ENCODE measurements at places on chromosomes 12 and 14. TPM values are rescaled to one million over a fixed set of nuclear protein-coding genes. Genes with fewer than 3 reads are reported as not detected.
A peak's percentile ranks its signal among the peaks of the same experiment; 100 is the strongest.

The KCNK13 gene
- polyA plus RNA-seq = 0.19 TPM

The RASSF9 gene
- 13.8 TPM for polyA plus RNA-seq

The RHEBL1 gene
- polyA plus RNA-seq = 1.6 TPM

The RTL1 gene
- not detected for polyA plus RNA-seq

The STAT2 gene
- 79.2 TPM for polyA plus RNA-seq

GRCh38 chr12:120125792-120126634 is 9.5 kb upstream of the RAB35 start:
- no peak for DNase-seq

GRCh38 chr12:104448451-104448850 is 8.3 kb upstream of the CHST11 start:
- no peak for DNase-seq

GRCh38 chr12:101231636-101232035 is 21.6 kb upstream of the SLC5A8 start:
- no peak for DNase-seq

DNA sequence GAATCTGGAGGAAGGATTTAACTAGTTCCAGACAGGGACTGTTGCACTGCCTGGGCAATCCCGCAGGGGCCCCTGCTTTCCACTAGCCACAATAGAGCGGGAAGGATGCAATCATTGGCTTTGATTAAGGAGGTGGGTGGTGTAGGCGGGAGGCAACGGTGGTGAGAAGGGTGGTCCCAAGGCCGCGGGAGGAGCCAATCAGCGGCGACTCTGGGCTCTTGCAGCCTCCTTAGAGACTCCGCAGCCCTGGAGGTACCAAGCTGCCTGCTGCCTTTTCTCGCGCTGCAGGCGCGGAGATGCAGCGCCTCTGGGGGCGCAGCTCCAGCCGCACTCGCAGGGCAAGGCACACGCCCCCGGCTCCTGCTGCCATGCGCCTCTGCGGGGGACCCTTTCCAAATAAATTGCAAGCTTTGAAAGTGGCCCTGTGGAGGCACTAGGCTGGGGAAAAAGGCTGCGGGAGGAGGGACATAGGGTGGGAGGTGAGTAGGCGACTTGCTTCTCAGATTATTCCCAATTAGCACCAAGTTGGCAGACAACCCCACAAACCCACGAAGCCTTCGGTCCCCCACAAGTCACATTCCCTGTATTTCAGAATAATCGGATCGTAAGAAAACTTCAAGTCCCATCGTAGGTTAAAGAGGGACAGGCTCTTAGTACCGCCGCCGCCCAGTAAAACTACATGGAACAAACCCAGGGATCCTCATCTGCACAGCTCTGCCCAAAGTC is 858 bp upstream of the KCNA1 start:
- DNase-seq = peak; percentile 2

- DNase-seq = no peak
Measured at GRCh38 chr14:102578821-102579220, 13.6 kb upstream of the RCOR1 start.

DNA sequence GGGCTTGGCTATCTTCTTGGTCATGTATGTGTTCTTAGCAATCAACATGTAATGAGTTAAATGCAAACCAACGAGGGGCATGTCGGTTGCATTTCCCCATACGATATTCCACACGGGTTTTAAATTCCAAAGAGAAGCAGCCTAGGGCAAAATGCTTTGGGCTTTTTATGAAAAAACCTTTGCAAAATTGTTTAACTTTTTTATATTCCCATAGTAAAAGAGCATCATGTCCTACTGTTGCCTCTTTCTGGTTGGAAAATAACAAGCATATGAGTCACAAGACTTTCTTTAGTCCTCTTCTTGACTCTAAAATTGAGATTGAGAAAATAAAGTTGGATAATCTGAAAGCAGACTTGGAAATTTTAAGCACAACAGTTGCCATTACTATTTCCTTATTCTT is 3.8 kb upstream of the DIO2 start:
- no peak for DNase-seq

- no peak for DNase-seq
Measured at GRCh38 chr14:86373886-86374285, 843.9 kb downstream of the FLRT2 start.

GRCh38 chr12:32809196-32809595 is 53.5 kb upstream of the YARS2 start:
- DNase-seq = no peak

DNA sequence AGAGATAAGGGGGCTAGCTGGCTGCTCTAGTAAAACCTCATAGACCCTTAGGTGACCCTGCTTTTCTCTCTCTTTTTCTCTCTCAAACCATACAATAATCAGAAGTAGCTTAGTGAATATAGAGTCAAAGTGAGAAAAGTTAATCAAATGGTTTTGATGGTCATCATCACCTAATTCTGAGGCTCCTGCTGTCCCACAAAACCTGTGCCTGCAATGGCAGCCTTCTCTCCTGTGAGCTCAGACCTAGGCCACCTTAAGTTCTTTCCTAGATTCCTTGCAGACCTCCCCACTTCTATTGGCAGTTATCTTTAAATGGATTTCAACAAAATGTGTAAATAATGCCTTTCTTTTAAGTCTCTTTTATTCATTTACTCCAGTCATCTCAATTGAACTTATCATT is 1.5 kb upstream of the RPAP3 start:
- no peak for DNase-seq

DNA sequence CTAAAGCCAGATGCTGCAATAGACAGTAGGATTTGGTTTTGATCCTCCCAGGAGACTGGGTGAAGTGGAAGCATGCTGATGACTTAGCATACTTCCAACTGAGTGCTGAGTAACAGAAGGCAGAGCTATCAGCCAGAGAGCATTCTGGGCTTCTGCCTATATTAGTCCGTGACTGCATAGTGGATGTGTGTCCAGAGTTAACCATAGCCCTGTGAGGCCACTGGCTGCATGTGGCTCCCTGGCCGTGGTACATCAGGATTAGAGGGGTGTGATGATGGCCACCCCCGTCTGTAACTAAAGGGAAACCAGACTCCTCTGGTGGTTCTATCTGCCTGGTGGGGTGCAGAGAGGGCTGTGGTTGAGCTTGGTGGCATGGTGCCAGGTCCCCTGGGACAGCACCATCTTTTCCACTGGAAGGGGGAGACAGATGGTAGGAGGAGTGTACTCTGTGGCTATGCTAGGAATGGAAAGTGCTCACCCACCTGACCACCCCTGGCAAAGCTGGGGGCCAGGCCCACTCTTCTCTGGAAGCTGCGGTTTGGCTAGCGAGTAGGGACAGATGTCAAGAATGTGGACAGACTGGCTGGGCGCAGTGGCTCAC is 27.4 kb downstream of the ABCD4 start:
- no peak for DNase-seq

DNA sequence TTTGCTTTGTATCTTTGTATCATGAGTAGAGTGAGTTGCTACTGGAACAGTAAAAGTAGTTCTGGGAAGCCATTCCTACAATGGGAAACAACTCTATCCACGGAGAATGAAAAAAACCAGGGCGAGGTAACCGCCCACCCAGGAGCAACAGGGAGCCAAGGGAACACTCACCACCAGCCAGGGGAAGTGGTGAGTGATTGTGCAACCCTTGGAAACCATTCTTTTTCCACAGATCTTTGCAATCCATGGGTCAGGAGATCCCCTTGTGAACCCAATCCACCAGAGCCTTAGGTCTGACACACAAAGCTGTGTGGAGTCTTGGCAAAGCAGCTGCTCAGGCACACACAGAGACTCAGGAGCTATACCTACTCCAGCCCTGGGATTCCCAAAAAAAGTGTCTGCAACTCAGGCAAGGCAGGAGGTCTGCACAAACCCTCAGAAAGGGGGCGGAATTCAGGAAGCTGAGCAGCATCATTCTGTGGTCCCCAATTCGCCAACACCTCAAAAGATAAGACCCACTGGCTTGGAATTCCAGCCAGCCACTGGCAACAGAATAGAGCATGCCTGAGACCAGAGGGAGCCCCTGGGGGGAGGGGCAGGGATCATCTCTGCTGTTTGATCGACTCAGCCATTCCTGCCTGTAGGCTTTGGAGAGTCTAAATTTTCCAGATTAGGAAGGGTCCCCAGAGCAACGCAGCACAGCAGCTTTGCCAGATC is 52.1 kb upstream of the PPFIA2 start:
- DNase-seq = no peak

DNA sequence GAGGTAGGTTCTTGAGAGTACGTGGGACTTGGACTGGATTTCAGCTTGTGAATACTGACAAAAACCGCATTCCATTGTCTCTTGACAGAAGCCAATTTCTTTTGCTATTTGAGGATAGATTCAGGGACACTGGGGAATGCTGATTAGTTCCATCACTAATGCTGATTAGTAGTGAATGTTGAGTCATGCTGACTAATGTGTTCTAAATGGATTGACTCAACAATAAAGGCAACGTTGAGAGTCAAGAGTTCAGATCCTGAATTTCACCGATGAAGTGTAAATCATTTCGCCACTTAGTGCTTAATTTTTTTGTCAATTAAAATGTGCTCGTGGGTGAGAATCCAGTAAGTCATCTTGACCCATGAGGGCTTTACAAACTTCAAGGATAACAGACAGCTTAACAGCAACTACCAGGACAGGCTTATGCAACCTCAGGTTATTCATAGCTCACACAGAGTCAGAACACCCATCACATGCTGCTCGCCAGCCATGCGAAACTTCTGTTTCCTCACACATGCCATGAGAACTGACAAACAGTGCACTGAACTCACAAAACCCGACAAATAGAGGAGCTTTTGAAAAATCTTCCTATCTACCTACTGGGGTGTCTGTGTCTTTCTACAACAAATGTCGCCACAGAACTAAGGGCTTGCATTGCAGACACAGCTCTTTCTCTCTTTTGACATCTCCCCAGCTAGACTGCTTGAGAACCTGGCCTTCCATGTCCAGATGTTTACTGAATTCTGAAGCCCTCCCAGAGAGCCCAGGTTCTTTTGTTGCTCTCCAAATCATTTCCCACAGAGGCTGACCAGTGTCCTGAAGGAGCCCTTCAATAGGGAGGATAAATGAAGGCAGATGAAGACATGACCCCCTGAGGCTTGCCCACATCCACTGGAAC is 316.4 kb downstream of the ZFP36L1 start:
- no peak for DNase-seq

DNA sequence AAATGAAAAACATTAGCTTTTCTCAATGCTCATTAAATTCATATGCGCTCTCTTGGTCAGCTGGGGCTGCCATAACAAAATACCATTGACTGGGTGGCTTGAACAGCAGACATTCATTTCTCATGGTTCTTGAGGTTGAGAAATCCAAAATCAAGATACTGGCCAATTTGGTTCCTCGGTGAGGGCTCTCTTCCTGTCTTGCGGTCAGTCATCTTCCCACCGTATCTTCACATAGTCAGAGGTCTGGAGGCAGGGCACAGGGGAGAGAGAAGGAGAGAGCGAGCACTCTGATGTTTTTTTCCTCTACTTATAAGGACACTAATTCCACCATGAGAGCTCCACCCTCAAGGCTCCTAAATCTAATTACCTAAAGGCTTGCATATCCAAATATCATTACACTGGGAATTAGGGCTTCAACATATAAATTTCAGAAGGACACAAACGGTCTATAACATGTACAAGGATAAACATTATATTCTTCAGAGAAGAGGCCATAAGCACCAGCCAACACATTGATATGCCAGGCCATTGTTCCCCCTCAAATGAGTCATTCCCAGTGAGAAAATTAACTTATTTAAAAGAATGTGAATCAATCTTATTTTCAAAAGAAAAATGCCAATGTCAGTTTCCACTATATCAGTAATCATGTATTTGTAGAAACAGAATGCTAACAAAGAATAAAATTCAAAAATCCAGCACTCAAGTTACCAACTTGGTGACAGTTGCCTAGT is 152.2 kb downstream of the BTG1 start:
- DNase-seq = no peak

DNA sequence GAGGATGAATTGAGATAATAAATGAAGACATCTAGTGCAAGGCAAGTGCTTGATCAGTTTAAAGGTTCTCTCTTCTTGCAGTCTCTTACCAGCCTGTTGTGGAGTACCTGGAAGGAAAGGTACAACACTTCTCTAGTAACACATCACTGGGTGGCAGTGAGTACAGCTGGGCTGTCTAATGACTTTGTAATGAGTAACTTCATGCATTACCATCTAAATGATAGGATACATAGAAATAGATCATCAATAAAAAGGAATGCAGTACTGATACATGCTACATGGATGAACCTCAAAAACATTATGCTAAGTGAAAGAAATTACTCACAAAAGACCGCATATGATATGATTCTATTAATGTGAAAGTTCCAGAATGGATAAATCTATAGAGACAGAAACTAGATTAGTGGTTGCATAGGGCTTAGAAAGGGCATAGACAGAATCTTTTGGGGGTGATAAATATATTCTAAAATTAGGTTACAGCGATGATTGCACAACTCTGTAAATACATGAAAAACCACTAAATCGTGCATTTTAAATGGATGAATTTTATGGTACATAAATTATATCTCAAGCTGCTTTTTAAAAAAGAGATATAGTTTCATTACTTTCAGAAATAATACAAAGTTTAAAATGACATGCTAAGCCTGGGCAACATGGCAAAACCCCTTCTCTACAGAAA is 224.4 kb downstream of the CHST11 start:
- no peak for DNase-seq

GRCh38 chr12:15555446-15555845 is 233.1 kb downstream of the PTPRO start:
- no peak for DNase-seq

DNA sequence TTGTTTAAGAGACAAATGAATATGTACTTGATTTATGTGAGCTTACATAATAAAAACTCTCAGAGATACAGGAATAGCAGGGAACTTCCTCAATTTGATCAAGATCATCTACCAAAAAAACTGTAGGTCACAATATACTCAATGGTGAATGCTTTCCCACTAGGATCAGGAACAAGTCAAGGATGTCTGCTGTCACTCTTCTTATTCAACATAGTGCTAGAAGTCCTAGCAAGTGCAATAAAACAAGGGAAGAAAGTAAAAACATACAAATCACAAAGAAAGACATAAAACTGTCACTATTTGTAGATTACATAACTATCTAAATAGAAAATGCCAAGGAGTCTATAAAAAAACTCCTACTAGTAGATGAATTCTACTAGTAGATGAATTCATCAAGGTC is 41.9 kb upstream of the PAWR start:
- no peak for DNase-seq

GRCh38 chr14:63892265-63892664 is 39.5 kb downstream of the SYNE2 start:
- DNase-seq = no peak

DNA sequence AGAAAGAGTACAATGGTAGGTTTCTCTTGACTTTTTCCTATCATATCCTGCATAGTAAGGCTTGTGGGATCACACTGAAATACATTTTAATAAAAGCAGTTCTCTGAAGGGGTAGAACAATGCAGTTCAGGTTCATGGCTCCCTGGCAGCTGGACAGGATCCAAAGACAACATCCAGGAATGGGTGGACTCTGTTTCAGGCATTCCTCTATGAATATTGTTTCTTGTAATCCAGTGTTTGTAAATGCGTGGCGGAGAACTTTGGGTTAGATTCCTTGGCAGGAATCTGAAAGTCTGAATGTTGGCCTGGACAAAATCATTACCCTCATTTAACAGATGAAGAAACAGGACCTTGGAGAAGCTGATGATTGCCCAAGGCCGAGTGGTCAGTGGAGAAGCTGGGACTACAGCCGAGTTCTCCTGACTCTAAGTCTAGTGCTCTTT is 43.5 kb downstream of the SYNE2 start:
- DNase-seq = peak; percentile 53
